ENCODE measurements at places on chromosomes 11 and 22. TPM values are rescaled to one million over a fixed set of nuclear protein-coding genes. Genes with fewer than 3 reads are reported as not detected.

The PNPLA3 gene
- 0.48 TPM for polyA plus RNA-seq

The OR4D10 gene
- polyA plus RNA-seq, result not detected

The CXCR5 gene
- 0.34 TPM for polyA plus RNA-seq

The CRYBB3 gene
- 0.11 TPM for polyA plus RNA-seq

The FAM227A gene
- polyA plus RNA-seq, result 0.23 TPM

The OR8H3 gene
- not detected for polyA plus RNA-seq

The ANO9 gene
- polyA plus RNA-seq, result 0.20 TPM

The ANKK1 gene
- 0.14 TPM for polyA plus RNA-seq

The LRRC32 gene
- polyA plus RNA-seq, result 72.1 TPM

GRCh38 chr22:42960531-42961399 lies 54.2 kb downstream of the PACSIN2 start:
- DNase-seq, result no peak

DNA sequence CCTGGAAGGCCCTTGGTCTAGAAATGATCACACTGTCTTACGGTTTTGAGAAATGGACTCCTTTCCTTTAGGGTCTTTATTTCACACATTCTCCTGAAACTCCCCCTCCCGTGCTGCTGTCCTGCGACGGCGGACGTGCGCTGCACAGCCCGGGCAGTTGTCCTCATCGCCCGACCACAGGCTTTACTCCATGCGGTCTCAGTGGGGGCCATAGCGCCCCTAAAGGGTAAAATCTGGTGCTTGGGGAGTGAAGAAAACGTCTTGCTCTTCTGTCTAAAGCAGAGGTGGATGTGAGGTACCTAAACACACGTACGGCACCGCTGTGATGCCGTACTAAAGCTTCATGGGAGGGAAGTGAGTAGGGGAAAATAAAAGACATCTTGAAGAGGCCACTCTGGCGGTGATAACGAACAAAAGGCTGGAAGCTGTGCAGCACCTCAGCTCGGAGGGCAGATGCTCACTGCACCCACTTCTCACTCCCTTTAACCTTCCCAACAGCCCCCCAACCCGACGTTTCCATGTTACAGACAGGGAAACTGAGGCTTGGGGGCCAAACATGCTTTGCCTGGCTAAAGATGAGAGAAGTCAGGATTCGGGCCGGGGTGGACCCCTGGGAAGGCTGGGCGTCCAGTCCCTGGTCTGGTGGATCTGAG lies 22.6 kb downstream of the MPPED1 start:
- no peak for DNase-seq

- no peak for DNase-seq
Measured at GRCh38 chr11:11464555-11464954, 111.5 kb upstream of the CSNK2A3 start.

DNA sequence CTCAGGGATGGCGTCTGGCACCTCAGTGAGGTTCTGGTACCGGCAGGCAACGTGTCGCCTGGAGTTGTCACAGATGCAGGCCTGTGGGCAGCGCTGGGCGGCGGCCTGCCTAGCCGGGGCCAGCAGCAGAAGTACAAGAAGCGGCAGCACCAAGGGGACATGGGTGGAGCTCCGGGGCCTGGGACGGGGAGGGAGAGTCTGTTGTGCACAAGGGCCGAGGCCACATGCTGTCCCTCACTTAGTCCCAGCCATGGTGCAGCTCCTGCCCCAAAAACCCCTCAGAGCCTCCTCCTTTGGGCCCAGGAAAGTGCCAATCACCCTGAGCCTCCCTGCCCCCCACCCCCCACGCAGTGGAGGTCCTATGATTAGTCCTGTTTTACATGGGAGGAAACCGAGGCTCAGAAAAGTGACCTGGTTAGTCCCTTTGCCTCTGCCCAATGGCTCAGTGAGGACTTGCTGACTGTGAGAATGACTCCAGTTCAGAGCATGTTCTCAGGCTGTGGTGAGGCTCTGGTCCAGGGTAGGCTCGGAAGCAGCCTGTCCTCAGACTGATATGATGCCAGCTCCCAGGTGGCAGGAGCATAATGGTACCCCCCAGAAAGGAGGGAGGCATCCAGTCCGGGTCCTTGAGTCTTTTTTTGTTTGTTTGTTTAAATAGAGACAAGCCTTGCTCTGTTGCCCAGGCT lies 1.1 kb downstream of the CHADL start:
- DNase-seq, result peak; percentile 46

DNA sequence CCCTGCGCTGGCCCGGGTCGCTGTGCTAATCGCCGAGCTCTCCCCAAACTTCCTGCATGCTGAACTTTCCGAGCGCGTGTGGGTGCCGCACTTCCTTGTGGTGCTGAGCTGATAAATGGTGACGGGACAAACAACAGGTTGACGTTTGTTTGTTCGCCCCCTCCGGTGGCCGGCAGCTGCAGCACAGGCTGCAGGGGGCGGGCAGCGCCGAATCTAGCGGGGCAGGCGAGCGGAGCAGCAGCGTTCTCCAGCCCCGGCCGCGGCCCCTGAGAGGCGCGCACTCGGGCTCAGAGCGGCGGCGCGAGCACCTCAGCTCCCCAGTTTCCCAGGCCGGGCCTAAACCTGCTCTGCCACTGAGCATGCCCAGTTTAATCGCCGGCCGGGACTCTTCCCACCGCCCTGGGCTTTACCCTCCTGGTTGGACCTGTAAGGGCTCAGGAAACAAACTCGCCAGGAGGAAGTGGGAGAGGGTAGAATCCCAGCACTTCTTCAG lies at the start of gene PDGFD:
Gene PDGFD, minus strand, starts transcription at position 120 of the 493 bp plus-strand sequence.
- peak; percentile 88 for DNase-seq

GRCh38 chr11:103109818-103110388 lies 677 bp downstream of the DYNC2H1 start:
- peak; percentile 16 for DNase-seq

GRCh38 chr11:81987829-81988472 lies 745.7 kb downstream of the FAM181B start:
- DNase-seq, result peak; percentile 55

- DNase-seq, result peak; percentile 79
Measured at GRCh38 chr22:26321469-26321913, 107.6 kb upstream of the ASPHD2 start.

- no peak for DNase-seq
Measured at GRCh38 chr11:578276-579035, 2.2 kb downstream of the PHRF1 start.

GRCh38 chr11:11022125-11022730 lies 164.4 kb upstream of the ZBED5 start:
- no peak for DNase-seq

GRCh38 chr22:38868886-38869381 lies 3.1 kb downstream of the CBX6 start:
- DNase-seq, result peak; percentile 92

- DNase-seq, result peak; percentile 63
Measured at GRCh38 chr11:2724653-2725367, 25.0 kb upstream of the KCNQ1OT1 start.

DNA sequence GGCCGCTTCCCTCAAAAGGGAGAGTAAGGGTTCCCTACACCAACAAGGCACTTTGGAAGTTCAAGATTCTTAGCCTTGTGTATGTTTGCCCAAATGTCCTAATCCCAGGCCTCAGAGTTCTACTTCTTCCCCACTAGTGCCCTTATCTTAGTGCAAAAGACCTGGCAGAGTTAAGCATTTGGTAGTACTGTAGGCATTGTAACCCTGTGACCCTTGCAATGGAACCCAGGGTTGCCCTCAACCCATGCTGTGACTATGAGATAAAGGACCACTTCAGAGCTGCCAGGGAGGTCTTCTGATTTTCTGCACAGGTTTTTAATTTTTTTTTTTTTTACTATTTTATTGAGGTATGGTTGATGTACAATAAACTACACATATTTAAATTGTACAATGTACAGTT lies 65.1 kb downstream of the C11orf65 start:
- DNase-seq, result no peak

DNA sequence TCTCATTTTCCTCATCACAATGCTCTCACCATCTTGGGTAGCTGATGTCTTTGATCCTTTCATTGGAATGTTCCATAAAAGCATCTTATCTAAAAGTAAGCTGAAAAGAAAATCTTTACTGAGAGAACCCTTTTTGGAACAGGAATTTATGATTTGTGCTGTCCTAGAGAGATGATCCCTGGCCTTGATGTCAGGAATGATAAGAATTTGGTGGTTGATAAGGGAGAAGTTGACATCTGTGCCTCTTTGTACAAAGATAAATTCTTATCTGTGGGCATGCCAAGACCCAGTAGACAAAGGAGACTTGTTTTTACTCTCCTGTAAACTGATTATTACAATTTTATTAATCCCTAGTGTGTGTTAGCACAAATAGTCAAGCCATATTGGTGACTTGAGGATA lies 36.9 kb downstream of the NAALAD2 start:
- DNase-seq, result no peak

GRCh38 chr11:14566331-14567063 lies 46.3 kb upstream of the PSMA1 start:
- DNase-seq, result no peak

DNA sequence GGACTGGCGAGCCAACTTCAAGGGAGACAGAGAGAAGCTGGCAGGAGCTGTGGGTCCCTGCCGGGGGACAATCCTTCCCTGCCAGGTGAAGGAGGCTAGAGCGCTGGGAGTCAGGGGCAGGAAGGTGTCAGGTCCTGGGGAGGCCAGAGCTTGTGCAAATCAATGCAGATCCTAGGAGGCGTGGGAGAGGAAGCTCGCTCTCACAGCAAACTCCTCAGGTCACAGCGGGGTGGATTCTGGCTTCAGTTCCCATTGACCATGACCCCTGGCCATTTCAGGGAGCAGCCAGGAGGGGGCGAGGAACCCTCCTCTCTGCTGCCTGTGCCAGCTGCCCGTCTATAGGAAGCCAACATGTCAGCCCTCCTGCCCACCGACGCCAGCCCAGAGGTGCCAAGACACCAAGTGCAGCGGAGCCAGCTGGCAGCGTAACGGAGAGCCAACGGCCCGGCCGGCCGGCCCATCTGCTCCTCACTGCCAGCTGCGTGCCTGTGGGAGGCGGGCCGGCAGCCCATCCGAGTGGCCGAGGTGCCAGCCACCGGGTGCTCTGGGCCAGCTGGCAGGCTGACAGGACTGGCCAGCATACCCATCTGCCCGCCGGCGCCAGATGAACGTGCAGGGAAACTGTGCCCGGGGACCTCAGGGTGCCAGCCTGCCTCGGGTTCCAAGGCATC lies 374.8 kb downstream of the MIAT start:
- DNase-seq, result peak; percentile 69

GRCh38 chr22:20117633-20118299 lies 740 bp upstream of the TRMT2A start:
- DNase-seq, result peak; percentile 68

- peak; percentile 25 for DNase-seq
Measured at GRCh38 chr22:48585916-48586798, 1241.5 kb downstream of the BRD1 start.

DNA sequence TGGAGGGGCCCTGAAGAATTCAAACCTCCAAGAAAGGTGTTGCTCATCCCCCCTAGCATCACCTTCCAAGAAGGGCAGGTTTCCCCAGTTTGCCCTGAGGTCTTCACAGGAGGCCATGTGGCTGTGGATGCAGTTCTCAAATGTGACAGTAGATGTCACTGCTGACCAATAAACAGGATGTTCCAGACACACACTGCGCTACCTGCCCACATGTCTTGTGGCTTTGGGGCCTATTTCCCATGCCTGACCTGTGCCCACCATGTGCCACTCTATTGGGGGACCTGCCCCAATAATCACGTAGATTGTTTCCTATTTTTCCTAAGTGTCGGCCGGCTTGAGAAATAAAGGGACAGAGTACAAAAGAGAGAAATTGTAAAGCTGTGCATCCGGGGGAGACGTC lies 4.5 kb downstream of the GSTT2 start:
- no peak for DNase-seq

- DNase-seq, result no peak
Measured at GRCh38 chr11:129965248-129965647, 37.4 kb downstream of the PRDM10 start.

- DNase-seq, result peak; percentile 49
Measured at GRCh38 chr11:125886997-125887372, 483 bp upstream of the HYLS1 start.

DNA sequence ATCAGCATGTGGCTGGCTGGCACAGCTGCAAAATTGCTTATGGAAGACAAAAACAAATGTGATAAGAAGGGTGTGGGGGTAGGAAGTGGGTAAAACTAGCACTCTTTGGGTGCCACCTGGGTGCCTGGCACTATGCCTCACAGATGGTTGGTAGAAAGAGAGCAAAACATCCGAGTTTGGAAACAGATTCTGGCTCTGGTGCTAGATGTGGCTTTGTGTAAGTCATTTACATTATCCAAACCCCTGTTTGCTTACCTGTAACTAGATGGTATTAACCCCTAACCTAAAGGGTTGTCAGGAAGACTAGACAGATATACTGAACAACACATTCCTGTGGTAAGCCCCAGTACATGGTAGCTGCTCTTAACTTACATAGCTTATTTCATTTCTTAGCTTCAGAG lies 905.6 kb downstream of the DLG2 start:
- DNase-seq, result no peak
